ENCODE measurements at places on chromosomes 5 and 9.

GRCh38 chr5:639253-639530, 27.1 kb downstream of the CEP72 start:
- DNase-seq: no peak

- no peak for DNase-seq
These were observed 624.1 kb downstream of the NR2F1-AS1 start for GRCh38 chr5:92956886-92957285.

DNA sequence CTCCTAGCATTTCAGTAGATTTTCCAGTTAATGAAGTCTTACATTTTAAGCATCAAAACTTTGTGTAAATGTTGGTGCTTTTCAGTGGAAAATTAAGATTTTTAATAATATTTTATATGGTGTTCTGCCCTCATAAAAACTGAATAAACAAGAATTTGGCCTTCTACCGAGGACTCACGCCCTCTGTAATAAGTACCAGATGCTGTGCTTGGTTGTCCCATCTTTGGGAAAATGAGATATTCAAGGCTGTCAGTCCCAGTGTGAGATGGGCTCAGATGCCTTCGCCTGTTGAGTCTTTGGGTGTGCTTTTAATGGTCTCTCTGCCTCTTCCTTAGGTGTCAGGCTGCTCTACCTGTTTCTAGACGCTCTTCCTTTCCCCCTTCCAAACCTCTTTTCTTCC, 28.7 kb downstream of the GALNT12 start:
- DNase-seq: no peak

GRCh38 chr9:117434566-117434965, 19.7 kb upstream of the ASTN2 start:
- no peak for DNase-seq

- DNase-seq: no peak
These were observed 71.5 kb downstream of the DOCK8 start for GRCh38 chr9:286071-286740.

DNA sequence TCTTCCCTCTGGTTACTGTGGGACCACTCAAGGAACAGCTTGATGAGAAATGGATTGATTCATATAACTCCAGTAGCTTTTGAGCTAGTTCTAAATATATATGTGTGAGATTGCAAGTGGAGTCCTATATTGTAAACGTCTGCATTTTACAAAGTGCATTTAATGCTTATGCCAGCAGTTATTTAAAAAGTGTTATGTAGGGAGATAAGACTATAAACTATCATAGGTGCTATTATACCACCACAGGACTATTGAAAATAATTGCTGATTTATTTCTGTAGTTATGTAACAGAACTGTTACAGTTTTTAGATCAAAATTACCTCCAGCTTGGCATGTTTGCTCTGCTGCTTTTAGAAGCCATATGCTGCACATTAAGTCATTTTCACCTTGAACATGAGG, 36.2 kb downstream of the PTCD2 start:
- no peak for DNase-seq

DNA sequence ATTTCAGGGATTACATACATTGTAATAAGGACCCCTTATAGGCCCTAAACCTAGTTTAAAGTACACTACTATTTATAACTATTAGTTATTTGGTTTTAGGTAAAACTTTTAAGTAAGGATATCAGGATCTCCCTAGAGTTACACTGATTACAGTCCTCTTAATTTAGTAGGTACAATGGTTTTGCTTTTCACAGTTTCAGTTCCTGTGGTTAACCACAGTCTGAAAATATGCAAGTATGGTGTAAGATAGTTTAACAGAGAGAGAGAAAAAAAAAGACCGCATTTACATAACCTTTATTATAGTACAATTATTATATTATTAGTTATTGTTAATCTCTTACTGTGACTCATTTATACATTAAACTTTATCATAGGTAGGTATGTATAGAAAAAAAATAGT, 725.3 kb upstream of the PTPRD start:
- DNase-seq: no peak
